ENCODE measurements at places on chromosomes 7 and 10. TPM values are rescaled to one million over a fixed set of nuclear protein-coding genes. Genes with fewer than 3 reads are reported as not detected.

- no peak for DNase-seq
These were observed 76.3 kb downstream of the FOXI2 start for GRCh38 chr10:127813290-127813689.

- no peak for DNase-seq
These were observed 688.1 kb downstream of the LRMDA start for GRCh38 chr10:76119515-76119914.

PYROXD2 gene
- total RNA-seq = 5.1 TPM

LIPK gene
- not detected for total RNA-seq

RASSF4 gene
- total RNA-seq = 1.2 TPM

GRCh38 chr7:108285003-108285368 is 154.8 kb upstream of the LAMB4 start:
- DNase-seq = no peak

DKK1 gene
- not detected for total RNA-seq

DNA sequence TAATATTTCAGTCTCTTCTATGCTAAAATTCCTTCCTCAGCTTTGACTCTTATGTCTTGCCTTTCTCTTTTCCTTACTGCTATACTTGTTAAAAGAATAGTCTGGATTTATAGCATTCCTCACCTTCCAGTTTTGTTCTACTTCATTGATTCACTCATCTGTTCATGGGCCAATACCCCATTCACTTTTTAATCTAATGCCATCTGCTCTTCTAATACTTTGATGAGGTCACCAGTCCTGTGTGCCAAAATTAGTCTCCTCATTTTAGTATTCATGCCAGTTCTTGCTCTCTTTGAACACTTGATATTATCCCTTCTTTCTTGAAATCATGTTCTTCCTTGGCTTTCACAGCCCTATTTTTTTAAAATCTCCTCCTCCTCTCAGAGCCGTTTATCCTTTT is 19.3 kb downstream of the STK17A start:
- no peak for DNase-seq

GRCh38 chr10:57015595-57016318 is 654.7 kb upstream of the ZWINT start:
- no peak for DNase-seq

DNA sequence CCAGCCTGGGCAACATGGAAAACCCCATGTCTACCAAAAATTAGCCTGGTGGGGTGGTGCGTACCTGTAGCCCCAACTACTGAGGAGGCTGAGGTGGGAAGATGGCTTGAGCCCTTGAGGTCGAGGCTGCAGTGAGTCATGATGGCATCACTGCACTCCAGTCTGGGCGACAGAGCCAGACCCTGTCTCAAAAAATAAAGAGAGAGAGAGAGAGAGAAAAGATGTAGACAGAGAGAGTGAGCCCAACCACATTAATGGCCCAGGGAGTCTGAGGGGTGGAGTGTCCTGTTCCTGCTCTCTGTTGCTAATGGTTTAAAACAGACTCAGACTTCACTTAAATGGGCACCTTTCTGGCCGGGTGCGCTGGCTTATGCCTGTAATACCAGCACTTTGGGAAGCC is 455.7 kb upstream of the GALNT17 start:
- no peak for DNase-seq

DNA sequence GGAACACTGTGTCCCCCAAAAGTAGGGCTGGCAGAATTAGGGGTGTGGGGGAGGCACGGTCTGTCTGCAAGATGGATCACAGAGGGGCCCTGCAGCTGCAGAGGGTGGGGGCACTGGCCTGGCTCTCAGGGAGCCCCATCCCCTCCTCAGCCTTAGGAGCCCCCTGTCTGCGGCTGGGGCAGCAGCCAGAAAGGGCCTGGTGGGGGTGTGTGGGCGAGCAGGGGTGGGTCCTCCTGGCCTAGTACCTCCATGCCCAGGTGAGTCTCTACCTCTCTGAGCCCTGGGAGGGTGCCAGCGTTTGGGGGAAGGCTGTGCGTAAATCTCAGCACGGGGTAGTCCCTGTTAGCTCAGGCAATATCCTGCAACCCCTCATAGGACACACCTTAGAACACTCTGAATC is 280.5 kb upstream of the PPP2R2D start:
- peak; percentile 30 for DNase-seq

DNA sequence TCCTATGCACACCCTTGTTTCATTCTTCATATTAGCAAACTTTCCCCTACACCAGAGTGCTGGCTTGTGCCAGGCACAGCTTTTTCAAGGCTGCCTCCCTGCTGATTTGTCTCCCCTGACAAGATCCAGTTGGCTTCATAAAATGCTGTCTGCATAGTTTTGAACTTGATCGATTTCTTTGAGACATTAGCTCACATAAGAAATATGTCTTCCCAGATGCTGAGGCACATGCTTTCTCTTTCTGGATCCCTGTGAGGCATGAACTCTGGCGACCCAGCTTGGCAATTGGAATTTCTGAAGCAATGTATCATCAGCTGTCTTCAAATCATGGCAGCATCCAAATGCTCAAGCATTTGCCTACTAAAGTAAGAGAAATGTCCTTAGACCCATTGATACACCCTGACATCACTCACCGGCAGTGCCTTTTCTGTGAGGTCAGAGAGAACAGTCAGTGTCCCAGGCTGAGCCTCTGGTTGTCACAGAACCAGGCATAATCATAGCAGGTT is 616.4 kb upstream of the GHITM start:
- DNase-seq = no peak

GRCh38 chr10:1360558-1361164 is 304.5 kb downstream of the WDR37 start:
- DNase-seq = no peak

DNA sequence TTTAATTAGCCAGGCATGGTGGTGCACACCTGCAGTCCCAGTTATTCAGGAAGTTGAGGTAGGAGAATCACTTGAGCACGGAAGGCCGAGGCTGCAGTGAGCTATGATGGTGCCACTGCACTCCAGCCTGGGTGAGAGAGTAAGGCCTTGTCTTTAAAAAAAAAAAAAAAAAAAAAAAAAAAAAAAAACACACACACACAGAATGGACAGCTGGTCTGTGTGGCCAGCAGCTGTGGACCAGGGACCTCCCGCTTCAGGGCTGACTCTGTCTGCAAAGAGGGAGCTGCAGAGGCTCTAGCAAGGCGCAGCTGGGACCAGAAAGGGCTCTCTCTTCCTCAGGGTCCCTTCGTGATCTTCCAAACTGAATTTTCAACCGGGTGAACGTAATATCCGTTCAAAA is 53.6 kb upstream of the DNAAF5 start:
- DNase-seq = no peak

DNA sequence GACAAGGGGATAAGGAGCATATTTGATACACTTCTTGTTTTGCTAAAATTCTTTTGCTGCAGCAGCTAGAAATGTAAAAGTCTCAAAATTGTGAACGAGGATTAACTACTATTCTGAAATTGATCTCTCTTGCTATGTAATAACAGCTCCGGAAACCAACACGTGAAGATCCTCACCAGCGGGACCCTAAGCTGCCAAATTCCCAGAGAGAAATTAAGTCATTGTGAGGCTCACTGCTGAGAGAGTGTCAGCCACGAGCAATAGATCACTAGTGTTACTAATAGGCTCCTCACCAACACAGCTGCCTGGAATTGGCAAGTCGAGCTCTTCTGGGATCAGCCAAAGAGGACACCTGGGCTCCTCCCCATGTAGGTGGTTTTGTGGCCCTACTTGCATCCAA is 5.6 kb upstream of the VWA2 start:
- no peak for DNase-seq

KAZALD1 gene
- not detected for total RNA-seq

DNA sequence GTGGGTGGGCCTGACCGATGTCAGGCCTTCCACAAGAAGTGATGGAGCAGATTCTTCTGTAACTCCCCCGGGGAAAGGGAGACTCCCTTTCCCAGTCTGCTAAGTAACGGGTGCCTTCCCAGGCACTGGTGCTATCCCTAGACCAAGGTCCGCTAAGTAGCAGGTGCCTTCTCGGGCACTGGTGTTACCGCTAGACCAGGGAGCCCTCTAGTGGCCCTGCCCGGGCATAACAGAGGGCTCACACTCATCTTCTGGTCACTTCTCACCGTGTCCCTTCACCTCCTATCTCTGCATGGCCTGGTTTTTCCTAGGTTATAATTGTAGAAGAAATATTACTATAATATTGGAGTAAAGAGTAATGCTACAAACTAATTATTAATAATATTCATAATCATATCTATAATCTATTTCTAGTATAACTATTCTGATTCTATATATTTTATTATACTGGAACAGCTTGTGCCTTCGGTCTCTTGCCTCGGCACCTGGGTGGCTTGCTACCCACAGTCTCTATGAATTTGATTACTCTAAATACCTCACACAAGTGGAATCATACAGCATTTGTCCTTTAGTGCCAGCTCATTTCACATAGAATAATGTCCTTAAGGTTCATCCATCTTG is 1378.7 kb downstream of the XPNPEP1 start:
- DNase-seq = peak; percentile 50

DNA sequence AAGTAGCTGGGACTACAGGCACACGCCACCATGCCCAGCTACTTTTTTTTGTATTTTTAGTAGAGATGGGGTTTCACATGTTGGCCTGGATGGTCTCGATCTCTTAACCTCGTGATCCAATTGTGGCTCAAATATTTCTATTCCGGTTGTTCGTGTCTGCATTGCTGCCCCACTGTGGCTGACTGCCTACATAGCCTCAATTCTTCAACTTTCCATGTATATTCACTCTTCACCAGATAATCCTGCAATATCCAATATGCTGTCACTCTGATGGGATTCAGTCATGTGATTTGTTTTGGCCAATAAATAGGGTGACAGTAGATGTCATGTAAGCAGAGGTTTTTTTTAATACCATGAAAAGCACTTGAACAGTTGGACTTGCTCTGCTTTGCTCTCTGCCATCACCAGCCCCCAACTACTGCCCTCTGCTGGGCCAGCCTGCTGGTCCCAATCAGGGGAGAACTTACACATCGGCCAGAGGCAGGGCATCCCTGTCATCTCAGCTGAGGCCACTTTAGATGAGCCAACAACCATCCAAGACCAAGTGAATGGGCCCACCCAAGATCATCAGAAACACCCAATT is 56.7 kb downstream of the NSUN6 start:
- no peak for DNase-seq

- DNase-seq = no peak
These were observed 69.4 kb upstream of the CAV2 start for GRCh38 chr7:116429986-116430619.

- peak; percentile 69 for DNase-seq
These were observed 269.9 kb upstream of the MKLN1 start for GRCh38 chr7:131057794-131058070.
